ENCODE measurements at places on chromosomes 1 and 21.

DNA sequence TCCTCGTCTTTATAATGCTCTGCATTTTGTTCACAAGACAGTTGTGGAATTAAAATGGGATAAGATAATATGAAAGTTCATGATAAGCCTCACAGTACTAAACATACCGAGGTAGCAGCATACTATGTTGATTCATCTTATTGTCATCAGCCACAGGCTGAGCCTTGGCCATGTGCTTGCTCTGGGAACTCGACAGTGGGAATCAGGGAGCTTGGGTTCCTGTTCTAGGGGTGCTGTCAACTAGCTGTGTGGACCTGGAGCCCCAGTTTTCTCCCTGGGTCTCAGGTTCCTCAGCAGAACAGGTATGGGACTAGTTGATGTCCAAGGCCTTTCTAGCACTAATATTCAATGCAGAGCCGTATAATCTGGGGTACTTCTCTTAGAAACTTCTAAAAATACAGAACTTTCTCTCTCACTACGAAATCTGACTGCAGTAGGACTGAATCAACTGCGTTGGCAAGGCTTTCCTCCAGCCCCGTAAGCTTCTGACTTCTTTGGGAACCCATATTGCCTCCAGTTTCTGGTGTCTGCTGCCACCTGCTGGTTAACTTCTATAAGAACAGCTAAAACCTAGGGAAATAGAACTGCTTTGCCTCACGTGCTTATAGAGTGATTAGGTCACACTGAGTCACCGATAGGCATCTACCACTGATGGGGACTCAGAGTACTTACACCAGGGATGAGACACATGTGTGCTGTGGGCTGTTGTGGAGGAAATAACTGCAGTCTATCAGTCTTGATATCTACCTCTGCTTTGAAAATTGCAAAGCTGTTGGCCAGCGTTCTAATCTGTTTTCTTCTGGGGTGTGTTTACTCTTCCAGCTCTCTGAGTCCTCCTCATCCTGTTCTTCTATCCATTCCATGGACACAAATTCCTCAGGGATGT is 110.9 kb downstream of the RGL1 start:
- DNase-seq = peak; percentile 90

GRCh38 chr1:29202053-29202452 is 20.4 kb upstream of the SRSF4 start:
- no peak for DNase-seq

- DNase-seq = no peak
These were observed 94.0 kb downstream of the DMRTB1 start for GRCh38 chr1:53552981-53553733.

DNA sequence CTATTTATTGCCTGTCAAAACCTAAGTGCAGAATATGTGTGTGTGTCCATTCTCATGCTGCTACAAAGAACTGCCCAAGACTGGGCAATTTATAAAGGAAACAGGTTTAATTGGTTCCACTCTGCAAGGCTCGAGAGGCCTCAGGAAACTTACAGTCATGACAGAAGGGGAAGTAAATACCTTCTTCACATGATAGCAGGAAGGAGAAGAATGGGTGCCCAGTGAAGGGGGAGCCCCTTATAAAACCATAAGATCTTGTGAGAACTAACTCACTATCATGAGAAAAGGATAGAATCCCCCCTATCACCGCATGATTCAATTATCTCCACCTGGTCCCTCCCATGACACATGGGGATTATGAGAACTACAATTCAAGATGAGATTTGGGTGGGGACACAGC is 300.7 kb upstream of the SNX7 start:
- DNase-seq = no peak

GRCh38 chr21:34184232-34184631 is 110.9 kb downstream of the MRPS6 start:
- no peak for DNase-seq

DNA sequence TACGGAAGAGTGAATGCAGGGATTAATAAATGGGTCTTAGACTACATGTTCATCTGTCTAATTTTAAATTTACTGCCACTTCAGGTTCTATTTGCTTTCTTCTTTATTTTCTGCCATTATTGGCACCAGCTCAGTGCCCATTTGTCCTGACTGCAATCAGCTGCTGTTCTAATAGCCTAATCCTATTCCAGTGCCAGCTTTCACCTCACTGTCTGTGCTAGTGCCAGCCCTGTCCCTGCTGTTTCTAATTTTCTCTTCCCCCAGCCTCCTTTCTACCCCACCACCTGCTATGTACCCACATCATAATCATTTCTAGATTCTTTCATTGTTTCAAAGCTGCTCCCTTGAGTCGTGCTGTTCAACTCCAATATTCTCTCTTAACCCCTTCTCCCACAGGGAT is 86.4 kb downstream of the KCNK1 start:
- DNase-seq = no peak

- DNase-seq = peak; percentile 54
These were observed 38.5 kb upstream of the PDE9A start for GRCh38 chr21:42614811-42615351.

- DNase-seq = no peak
These were observed 33.0 kb downstream of the ZNF496 start for GRCh38 chr1:247298701-247299100.

DNA sequence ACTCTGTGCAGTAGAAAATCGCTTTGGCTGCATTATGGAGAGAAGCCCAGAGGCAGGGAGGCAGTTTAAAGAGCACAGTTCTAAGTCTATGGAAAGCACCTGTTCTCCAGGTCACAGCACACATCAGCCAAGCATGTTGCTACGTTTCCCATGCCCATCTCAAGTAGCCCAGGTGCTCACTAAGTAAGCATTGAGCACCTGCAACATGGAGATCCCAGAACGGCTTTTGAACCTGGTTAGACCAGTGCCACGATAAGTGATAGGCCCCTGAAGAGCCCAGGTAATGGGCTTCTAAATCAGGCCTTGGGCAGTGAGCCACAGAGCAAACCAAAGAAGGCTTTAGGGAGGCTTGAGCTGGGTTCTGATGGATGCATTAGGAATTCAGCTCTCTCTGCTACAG is 186.2 kb downstream of the C1orf94 start:
- no peak for DNase-seq

DNA sequence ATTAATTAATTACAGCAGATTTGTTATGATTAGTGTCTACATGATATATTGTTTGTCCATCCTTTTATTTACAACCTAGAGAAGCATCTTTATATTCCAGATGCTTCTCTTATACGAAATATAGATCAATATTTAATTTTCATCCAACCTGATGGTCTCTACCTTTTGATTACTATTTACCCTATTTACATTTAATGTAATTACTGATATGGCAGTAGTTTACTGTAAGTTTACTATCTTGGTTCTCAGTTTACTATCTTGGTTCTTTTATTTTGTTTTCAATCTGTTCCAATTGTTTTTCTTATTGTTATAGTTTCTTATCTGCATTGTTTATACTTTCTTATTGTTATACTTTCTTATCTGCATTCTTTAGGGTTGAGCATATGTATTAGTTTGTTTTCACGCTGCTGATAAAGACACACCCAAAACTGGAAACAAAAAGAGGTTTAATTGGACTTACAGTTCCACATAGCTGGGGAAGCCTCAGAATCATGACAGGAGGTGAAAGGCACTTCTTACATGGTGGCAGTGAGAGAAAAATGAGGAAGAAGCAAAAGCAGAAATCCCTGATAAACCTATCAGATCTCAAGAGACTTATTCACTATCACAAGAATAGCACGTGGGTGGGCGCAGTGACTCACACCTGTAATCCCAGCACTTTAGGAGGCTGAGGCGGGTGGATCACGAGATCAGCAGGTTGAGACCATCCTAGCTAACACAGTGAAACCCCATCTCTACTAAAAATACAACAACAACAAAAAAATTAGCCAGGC is 28.9 kb downstream of the FAF1 start:
- DNase-seq = no peak

DNA sequence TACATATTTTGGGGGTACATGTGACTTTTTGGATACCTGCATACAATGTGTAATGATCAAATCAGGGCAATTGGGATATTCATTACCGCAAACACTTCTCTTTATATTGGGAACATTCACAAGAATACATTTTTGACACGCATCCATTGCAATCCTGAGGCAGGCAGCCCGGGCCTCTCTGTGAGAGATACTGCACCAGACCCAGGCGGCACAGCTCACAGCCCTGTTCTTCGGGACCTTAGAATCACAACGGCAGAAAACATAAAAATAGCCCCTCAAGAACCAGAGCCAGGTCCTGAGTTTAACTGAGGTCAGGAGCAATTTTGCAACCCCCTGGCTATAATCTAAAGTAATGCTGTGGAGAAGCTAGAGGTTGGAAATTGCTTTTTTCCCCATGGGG is 90.8 kb upstream of the PGBD5 start:
- DNase-seq = no peak
